Progenitor cell of endocrine pancreas (in vitro differentiated cells): ENCODE measurements at places on chromosomes 12 and 14. TPM values are rescaled to one million over a fixed set of nuclear protein-coding genes. Genes with fewer than 3 reads are reported as not detected.

CIDEB gene
- total RNA-seq: 1.9 and 3.0 TPM in 2 replicates

DNA sequence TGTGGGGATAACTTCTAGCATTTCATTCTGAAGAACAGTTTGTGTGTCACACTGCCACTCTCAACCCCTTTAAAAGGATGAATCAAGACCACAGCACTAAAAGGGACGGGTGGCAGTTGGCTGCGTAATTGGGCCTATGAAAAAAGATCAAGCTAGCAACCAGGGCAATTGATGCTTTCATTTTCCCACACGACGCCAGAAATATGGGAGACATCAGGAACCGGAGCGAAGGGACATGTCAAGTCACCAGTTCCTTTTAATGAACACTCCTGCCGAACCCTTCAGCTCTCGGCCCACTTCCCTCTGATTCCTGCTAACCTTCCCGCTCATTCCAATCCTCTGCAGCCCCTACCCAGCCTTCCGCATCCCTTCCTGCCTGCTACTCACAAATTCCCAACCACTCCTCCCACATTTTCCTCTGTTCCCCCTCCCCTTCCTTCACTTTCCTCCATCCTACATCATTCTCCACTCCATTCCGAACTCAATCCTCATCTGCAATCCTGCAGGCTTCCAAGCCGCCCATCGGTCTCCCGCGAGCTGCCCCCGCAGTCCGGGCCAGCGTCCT lies 753 bp downstream of the CSRNP2 start:
- no peak for DNase-seq
- peak overlapping the region; percentile 98 for H3K27ac ChIP-seq
- peaks cover 23% of the 10 kb centered on the region for H3K4me1 ChIP-seq
- peaks cover 14% of the 10 kb centered on the region for H3K36me3 ChIP-seq
- no peaks in the 10 kb centered on the region for H3K27me3 ChIP-seq

DNA sequence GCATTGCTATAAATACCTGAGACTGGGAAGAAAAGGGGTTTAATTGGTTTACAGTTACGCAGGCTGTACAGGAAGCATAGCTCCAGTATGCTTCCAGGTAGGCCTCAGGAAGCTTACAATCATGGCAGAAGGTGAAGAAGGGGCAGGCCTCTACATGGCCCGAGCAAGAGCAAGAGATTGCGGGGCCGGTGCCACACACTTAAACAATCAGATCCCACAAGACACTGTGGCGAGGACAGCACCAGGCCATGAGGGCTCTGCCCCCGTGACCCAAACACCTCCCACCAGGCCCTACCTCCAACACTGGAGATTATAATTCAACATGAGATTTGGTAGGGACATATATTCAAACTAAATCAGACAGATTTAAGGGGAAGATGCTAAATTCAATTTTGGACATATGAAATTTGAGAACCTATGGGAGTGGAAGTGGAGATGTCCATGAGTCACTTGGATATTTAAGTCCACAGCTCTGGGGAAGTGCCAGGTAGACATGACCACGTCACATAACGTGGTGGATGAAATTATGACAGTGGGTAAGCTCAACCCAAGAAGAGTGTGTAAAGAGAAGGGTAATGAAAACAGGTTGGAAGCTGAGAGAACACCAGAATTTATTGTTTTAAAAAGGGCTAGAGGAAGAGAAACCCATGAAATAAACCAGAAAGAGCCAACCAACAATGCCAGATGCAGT lies 1.5 kb upstream of the LTA4H start:
- H3K4me3 ChIP-seq: no peak overlapping the region
- H3K4me1 ChIP-seq: peaks cover 3% of the 10 kb centered on the region
- H3K27ac ChIP-seq: no peak overlapping the region
- no peaks in the 10 kb centered on the region for H3K27me3 ChIP-seq
- DNase-seq: no peak
- no peaks in the 10 kb centered on the region for H3K36me3 ChIP-seq

OVCH1 gene
- total RNA-seq: 0.31 and 0.65 TPM in 2 replicates

GRCh38 chr12:132429946-132430643 lies 59.9 kb upstream of the FBRSL1 start:
- peak overlapping the region; percentile 12 for H3K27ac ChIP-seq
- DNase-seq: no peak
- peaks cover 21% of the 10 kb centered on the region for H3K4me1 ChIP-seq
- peaks cover 2% of the 10 kb centered on the region for H3K36me3 ChIP-seq
- H3K4me3 ChIP-seq: no peak overlapping the region

CLEC4C gene
- total RNA-seq: not detected in 2 replicates

DNA sequence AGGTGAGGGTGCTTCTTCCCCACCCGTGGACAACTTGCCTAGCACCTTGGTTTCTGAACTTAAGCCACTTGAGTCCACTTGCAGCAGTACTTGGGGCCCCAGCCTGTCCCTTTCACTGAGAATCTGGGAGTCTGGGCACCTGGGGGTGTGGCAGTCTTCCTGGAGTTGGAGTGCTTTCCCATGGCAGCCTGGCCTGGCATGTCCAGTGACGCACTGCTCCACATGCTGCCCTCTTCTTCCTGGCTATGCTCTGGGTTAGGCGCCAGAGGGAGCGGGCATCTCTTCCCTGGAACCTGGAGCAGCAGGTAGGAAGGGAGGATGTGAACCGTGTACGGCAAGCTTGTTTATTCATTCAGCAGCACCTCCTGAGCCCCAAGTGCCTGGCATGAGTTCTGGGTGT lies 76.4 kb downstream of the PAPOLA start:
- H3K4me3 ChIP-seq: no peak overlapping the region
- H3K4me1 ChIP-seq: peaks cover 1% of the 10 kb centered on the region
- H3K27ac ChIP-seq: no peak overlapping the region
- H3K36me3 ChIP-seq: no peaks in the 10 kb centered on the region
- peaks cover 5% of the 10 kb centered on the region for H3K27me3 ChIP-seq

GLIPR1L1 gene
- not detected in 2 replicates for total RNA-seq

DNA sequence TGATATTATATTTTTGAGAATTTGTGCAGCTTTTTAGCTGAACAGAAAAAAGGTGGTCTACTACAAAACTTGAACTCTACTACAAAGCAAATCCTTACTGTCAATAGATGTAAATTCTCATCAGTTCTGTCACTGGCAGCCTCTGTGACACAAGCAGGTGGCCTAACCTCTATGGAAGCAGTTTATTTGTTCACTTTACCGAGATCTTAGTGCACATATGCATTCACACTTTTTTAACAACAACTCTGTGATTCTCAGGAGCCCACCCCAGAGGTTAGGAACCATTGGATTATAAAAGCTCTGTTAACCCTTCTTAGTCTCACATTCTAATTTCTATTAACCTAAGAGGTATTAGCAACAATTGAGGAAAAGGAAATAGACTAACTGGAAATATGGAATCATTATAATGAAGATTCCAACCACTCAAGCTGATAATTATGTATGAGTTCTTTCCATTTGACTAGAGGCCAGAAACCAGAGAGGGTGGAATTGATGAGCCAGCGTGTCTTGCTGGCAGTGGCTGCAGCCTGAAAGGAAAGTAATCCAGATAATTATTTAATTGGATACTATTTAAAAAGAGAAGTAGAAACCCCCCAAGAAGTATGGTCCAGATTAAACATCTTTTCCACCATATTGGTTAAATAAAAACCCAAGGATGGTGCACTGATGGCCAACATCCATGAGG lies 451.1 kb downstream of the TMEM117 start:
- H3K4me3 ChIP-seq: no peak overlapping the region
- no peaks in the 10 kb centered on the region for H3K4me1 ChIP-seq
- no peaks in the 10 kb centered on the region for H3K36me3 ChIP-seq
- no peak overlapping the region for H3K27ac ChIP-seq

SLC7A7 gene
- total RNA-seq: 6.7 and 7.7 TPM in 2 replicates

DNA sequence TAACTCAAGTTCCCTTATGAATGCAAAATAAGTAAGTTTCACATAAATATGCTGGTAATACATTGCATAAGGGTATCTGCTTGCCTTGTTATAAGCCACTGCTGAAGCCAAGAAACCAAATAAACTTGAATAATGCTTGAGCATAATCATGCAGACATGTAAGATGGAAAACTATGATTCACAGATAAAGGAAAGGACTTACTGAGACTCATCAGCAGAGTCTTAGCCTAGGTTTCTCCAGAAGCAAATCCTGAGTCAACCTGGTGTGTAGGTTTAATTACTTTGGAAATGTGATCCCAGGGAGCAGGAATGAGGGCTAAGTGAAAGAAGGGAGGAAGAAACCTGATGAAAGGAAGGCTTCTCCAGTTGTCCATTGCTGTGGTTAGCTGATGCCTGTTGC lies 107.7 kb upstream of the BTG1 start:
- H3K36me3 ChIP-seq: peaks cover 2% of the 10 kb centered on the region
- no peak overlapping the region for H3K27ac ChIP-seq
- no peak for DNase-seq
- H3K4me3 ChIP-seq: no peak overlapping the region
- H3K27me3 ChIP-seq: no peaks in the 10 kb centered on the region

TAS2R46 gene
- 2.6 and 3.3 TPM in 2 replicates for total RNA-seq

DNA sequence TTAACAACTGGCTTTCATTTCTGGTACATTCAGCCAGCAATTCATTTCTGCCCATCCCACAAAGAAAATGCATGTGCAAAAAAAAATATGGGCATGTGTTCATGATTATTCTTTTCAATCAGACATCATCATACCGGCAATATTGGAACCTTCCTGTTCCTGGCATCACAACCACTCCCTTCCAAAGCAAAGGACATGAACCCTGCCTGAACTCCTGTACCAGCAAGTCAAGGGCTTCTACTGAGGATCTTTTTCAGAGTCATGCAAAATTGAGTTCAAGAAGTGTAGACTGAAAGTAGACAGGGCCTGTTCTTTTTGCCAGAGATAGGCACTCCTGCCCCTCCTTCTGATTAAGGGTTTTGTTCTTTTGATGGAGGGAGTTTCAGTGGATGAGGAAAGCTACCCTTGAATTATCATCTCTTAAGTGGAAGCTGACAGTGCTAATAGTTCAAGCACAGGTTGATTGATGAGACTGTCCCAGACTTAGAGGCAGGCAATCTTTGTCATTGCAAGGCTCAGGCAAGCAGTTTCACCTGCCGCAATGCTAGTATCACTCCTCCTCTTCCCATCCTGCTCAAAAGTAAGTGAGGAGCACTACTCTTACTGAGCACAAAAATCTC lies 22.3 kb upstream of the DIO2 start:
- H3K36me3 ChIP-seq: peaks cover 2% of the 10 kb centered on the region
- no peaks in the 10 kb centered on the region for H3K27me3 ChIP-seq
- no peak for DNase-seq
- H3K27ac ChIP-seq: no peak overlapping the region
- no peaks in the 10 kb centered on the region for H3K4me1 ChIP-seq

IFNG-AS1 gene
- not detected in 2 replicates for total RNA-seq

SOAT2 gene
- 0.98 and 1.1 TPM in 2 replicates for total RNA-seq

GRCh38 chr14:96895658-96896271 lies 98.6 kb downstream of the VRK1 start:
- no peak for DNase-seq
- no peak overlapping the region for H3K27ac ChIP-seq
- H3K4me1 ChIP-seq: no peaks in the 10 kb centered on the region

- no peaks in the 10 kb centered on the region for H3K36me3 ChIP-seq
- peak; percentile 37 for DNase-seq
- H3K4me3 ChIP-seq: peak overlapping the region; percentile 67
- peaks cover 4% of the 10 kb centered on the region for H3K4me1 ChIP-seq
- H3K27ac ChIP-seq: peak overlapping the region; percentile 49
These were observed 32.6 kb downstream of the PAPLN start for GRCh38 chr14:73269729-73270531.

L3HYPDH gene
- total RNA-seq: 20.1 and 23.7 TPM in 2 replicates

- no peak overlapping the region for H3K4me3 ChIP-seq
- H3K4me1 ChIP-seq: no peaks in the 10 kb centered on the region
- H3K36me3 ChIP-seq: peaks cover 12% of the 10 kb centered on the region
- DNase-seq: no peak
- H3K27me3 ChIP-seq: no peaks in the 10 kb centered on the region
These were observed 262.7 kb upstream of the ALG10B start for GRCh38 chr12:38053655-38054464.

- H3K36me3 ChIP-seq: no peaks in the 10 kb centered on the region
- H3K27ac ChIP-seq: peak overlapping the region; percentile 96
- H3K27me3 ChIP-seq: peaks cover 4% of the 10 kb centered on the region
- no peak for DNase-seq
- H3K4me3 ChIP-seq: peak overlapping the region; percentile 85
These were observed 816 bp upstream of the GDF11 start for GRCh38 chr12:55741931-55742680.

DNA sequence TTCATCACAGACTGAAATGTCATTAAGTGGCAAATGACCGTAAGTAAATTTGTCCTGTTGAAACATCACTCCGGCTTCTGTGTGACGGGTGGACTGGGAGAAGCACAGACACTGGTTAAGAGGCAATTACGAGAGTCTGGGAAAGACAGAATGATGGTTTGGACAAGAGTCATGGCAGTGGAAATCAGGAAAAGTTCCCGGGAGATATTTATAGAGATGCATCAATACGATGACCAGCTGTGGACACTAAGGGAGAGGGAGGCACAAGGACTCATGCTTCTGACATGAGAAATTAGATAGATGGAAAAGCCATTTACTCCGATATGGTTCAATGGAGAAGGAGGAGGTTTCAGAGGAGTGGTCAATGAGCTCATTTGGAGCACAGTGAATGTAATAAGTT lies 27.3 kb downstream of the CKAP4 start:
- no peaks in the 10 kb centered on the region for H3K4me1 ChIP-seq
- H3K4me3 ChIP-seq: no peak overlapping the region
- peaks cover 11% of the 10 kb centered on the region for H3K27me3 ChIP-seq
- H3K27ac ChIP-seq: no peak overlapping the region
- peaks cover 1% of the 10 kb centered on the region for H3K36me3 ChIP-seq

REM2 gene
- total RNA-seq: 10.0 and 11.3 TPM in 2 replicates

SIX1 gene
- total RNA-seq: 0.79 and 1.0 TPM in 2 replicates

GRCh38 chr12:56081393-56082347 lies 1.7 kb downstream of the ERBB3 start:
- no peak for DNase-seq
- peaks cover 21% of the 10 kb centered on the region for H3K36me3 ChIP-seq
- H3K4me3 ChIP-seq: peak overlapping the region; percentile 93
- H3K27me3 ChIP-seq: no peaks in the 10 kb centered on the region

GRCh38 chr14:101705733-101706508 lies 55.6 kb upstream of the PPP2R5C start:
- H3K4me3 ChIP-seq: no peak overlapping the region
- peaks cover 29% of the 10 kb centered on the region for H3K27me3 ChIP-seq
- H3K36me3 ChIP-seq: no peaks in the 10 kb centered on the region
- no peak for DNase-seq
- no peaks in the 10 kb centered on the region for H3K4me1 ChIP-seq
- H3K27ac ChIP-seq: no peak overlapping the region

PTGER2 gene
- 1.00 and 1.1 TPM in 2 replicates for total RNA-seq

DNA sequence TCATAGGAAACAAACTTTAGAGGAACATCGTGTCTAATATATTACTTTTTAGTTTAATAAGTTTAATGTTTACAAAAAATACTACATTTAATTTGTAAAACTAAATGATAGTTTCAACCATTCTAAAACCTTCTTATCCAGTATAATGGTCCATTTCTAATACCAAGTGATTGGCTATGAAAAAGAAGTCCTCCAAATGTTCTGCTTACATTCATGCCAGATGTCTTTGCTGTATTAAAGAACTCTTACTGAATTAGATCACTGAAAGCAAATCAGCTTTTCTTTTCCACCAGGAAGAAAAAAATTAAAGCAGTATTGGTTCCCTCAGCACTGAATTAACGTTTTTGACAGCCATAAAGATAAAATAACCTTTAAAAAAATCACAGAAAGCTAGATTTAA lies 3.7 kb downstream of the NOVA1 start:
- H3K27me3 ChIP-seq: peaks cover 9% of the 10 kb centered on the region
- H3K27ac ChIP-seq: no peak overlapping the region
- peaks cover 15% of the 10 kb centered on the region for H3K4me1 ChIP-seq
- H3K4me3 ChIP-seq: no peak overlapping the region
